ENCODE measurements at places on chromosomes 1 and 21.

- no peak for DNase-seq
Measured at GRCh38 chr1:197481101-197481500, 213.0 kb downstream of the CRB1 start.

DNA sequence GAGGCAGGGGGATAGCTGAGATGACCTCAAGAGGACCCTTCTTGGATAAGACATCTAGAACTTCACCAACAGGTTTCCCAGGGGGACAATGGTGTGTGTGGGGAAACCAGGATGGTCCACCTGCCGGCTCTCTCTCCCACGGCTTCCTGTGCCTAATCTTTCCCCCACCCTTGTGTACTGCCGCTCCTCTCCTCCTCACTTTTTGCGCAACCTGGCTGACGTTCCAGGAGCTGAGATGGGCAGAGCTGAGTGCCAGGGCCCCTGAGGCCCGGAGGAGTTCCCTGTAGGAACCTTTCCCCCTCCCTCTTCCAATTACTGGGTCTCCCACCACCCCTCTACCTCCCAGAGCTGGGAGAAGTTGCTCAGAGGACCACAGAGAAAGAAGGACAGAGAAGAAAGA lies 6.9 kb downstream of the SLC26A9 start:
- no peak for DNase-seq

- DNase-seq = no peak
Measured at GRCh38 chr1:165117482-165117881, 239.0 kb downstream of the LMX1A start.

DNA sequence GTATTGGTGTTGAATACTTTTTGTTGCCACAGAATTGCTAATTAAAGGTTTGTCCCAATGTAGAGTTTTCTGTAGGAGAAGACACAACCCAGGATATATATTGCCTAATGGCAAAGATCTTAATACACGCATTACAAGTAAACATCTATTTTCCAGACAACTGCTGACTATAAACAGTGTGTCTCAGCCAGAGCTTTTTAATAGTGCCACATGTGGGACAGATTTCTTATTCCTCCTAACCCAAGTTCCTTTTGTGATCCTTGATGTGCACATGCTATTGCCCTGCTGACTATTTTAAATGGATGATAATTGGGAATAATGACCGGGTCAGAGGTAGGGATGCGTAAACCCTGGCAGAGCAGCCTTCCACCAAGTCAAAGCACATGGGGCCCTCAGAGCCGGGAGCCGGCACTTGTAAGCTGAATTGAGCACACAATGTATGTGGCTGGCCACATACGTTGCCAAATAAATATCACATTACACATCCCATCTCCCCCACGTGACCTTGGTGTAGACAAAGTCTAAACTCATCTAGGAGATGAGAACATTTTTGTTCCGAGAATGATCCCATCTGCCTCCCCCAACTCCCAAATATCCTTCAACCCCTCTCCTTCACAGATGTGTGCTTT lies 209.8 kb upstream of the NFIA start:
- DNase-seq = peak; percentile 27

DNA sequence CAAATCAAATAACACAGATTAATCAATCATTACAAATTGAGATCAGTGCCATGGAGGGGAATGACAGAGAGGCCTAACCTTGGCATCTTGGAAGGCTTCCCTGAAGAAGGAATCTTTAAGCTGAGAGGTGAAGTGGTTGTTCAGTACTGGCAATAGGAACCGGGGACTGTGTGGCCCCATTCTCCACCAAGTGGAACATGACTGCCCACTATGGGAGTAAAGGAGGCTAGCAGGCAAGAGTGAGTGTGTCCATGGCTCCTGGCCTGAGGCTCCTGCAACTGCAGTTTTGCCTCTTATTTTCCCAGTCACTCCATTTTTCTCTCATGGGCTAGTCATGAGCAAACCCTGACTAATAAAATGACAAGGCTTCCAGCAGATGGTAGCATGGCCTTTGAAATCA lies 112.2 kb upstream of the GJB5 start:
- no peak for DNase-seq

DNA sequence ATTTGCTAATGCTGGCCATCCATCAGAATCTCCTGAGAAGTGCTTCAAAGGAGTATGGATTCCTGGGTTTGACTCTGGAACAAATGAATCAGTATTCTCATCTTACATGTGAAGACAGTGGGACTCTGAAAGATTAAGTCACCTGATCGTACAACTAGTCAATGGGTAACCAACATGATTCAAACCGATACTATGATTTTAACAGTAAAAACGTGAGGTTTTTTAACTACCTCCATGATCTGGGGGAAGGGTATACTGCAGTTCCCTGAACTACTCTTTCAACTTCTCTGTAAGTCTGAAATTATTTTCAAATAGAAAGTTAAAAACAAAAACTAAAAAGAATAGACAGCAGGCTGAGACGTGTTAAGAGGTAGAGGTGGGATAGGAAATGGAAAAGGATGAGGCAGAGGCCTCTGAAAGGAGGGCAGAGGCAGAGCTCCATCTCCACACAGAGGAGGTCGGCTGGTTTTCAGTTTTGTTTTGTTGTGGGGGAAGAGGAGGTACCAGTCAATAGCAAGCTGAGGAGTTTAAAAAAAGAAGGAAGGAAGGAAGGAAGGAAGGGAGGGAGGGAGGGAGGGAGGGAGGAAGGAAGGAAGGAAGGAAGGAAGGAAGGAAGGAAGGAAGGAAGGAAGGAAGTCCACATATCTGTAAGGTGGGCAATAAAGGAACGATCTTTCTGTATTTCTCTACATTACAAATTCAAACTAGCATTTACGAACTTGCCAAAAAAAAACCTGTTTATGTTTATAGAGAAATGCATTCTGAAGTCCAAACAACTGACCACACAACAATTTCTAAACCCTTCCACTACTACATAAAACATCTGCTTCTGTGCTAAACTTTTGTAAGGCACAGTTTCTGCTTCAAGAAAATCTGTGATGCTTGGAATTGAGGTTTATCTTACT lies 213.1 kb downstream of the RERE start:
- no peak for DNase-seq

DNA sequence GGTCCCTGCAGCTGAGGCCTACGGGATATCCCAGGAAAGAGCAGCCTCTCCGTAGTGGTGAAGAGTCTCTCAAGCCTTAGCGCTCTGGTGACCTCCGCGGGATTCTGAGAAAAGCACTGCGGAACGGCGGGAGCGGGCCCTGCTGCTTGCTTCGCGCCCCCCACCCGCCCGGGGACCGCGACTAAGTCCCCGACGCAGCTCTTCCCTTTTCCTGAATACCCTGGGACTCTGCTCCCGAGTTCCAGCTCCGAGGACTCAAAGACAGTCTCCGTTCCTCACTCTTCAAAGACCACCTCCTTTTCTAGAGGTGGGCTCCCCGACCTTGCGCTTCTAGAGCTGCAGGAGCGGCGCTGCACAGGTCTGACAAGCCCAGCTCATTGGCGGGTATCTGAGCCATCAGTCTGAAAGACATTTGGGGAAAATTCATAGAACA lies 3.6 kb upstream of the PRRX1 start:
- peak; percentile 79 for DNase-seq

DNA sequence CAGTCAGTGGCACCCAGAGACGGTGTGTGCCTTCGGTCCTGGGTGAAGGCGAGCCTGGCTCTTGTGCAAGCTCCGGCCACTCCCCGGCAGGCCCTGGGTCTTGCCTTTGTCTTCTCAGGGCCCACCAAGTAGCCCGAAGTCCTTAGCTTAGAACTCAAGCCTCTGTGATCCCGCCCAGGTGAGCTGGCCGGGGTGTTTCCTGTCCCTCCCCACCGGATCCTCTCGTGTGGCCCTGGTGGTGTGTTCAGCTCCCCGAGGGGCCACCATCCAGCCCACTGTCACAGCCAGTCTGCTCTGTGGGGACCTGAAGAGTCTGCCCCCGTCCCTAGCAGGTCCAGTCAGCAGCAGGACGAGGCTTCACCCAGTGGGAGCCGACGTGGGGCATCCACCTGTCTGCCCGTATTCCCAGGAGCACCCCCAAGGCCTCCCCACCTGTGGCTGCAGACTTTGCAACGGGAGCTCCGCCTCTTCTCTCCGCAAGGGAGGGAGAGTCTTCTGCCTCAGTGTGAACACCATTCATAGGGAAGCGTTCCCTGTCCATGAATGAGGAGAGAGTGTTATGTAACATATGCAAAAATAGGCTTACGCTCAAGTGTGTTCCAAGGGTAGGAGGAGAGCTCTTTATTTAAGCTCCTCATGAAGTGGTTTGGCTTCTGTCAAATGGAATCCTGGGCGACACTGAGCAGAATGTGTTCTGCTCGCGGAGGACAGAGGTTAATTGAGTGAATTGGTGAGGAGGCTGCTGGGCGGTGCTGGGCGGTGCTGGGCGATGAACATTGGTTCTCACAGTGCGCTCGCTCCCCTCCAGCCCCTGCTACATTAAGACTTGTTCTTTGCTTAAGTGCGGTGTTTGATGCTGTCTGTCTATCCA lies 108.9 kb downstream of the CRYAA start:
- no peak for DNase-seq

DNA sequence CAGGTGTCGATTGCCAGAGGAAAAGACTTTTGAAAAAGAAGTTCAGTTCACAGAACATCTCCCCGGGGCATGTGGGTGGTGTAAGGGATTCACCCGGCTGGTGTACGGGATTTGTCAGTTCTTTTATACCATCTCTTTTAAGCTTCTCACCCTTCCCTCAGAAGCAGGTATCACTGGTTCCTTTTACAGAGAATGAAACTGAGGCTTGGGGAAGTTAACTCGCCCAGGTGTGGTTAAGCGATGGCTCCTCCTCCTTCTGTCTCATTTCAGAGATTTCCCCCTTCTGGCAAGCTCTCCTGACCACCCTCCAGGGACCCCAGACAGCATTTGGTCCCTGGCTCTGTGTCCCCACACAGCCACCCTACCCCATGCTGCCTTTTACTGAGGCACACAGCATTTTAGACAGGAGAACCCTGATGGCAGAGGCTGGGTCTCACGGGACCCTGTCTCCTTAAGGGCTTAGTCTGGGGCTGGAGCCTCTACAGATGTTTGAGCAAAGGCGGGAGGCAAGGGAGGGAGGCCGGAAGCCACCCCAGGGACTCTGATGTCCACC lies 2.8 kb upstream of the ECE1 start:
- no peak for DNase-seq

DNA sequence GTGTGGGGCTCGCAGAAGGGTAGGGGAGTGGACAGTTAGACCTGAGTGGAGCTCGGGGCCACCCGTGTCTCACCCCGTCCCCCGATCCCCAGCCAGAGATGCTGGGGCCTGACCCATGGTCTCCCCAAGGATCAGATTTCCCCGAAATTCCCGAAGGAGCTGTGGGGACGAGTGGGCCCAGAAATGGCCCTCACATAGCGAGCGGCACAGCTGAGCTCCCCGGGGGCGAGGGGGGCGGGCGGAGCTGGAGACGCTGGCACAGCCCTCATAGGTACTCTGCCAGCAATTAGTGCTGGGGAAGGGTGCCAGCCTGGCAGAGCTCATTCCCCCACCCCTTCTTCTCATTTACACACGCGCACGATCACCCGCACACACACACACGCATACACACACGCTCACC lies 9.2 kb downstream of the CASZ1 start:
- DNase-seq = no peak

GRCh38 chr1:173082913-173083312 lies 32.2 kb upstream of the TNFSF18 start:
- no peak for DNase-seq

- DNase-seq = no peak
Measured at GRCh38 chr1:90732136-90732535, 15.0 kb upstream of the BARHL2 start.

DNA sequence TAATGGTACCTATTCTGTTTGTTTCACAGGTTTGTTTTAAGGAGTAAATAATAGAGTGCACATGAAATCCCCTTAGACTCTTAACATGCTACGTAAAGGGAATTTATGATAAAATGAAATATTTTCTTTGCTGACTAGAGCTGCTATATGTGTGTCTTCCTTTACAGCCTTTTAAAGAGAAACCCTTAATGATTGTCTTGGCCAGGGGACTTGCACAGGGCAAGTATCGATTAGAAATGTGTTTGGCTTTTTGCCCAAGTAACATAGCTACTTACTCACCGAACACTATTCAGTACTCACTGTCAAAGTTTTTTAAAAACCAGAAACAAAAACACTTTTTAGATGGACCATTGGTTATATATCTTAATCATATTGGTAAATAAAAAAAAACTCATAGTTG lies 71.3 kb upstream of the KIAA1614 start:
- peak; percentile 17 for DNase-seq

- DNase-seq = no peak
Measured at GRCh38 chr1:156848461-156849150, 10.3 kb downstream of the INSRR start.

- DNase-seq = no peak
Measured at GRCh38 chr1:229012823-229013222, 258.1 kb upstream of the RAB4A start.

DNA sequence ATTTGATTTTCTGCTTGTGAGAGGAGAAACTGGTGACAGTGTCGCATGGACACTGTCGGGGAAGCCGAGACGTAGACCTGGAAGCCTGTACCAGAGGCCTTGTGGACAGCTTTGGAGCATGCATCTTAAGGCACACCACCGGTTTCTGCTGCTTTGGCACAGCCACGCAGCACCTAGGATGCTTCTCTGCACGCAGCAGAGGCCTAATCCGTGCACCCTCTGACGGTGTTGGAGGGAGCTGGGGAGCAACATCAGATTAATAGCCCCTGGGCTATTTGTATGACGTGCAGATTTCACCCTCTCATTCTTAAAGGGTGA lies 30.3 kb downstream of the TEX35 start:
- DNase-seq = no peak

DNA sequence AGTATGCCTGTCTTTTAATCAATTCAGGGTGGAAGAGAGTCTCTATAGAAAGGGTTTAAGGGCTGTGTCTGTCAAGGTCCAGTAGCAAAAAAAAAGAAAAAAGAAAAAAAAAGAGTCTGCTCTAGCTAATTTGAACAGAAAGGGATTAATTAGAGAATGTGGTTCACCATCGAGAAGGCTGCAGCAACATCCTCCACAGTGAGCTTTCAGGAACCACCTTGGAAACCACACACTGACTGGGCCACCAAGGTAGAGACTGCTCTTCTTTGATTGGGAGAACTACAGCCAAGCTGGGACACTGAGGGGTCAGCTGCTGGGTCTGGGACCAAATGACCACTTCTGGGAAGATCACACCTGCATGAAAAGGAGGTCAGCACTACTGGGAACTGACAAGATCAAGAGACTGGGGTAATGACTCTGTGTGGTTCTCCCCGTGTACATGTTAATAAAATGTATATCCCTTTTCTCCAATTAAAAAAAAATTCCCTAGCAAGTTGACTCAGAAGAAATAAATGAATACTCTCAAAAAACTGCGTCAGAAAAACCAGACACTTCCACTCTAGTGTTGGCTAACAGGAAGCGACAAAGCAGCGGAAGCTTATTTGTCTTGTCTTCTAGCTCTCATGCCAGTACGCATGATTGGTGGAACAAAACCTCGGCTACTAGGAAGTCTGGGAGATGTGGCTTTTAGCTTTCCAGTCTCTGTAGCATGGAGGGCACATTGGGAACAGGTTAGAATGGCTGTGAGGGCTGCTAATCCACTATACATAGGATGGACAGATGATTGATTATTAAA lies 60.0 kb upstream of the IVNS1ABP start:
- DNase-seq = peak; percentile 74

- DNase-seq = no peak
Measured at GRCh38 chr1:37151789-37152188, 117.5 kb upstream of the GRIK3 start.
